ENCODE measurements at places on chromosomes 1 and 21.

- no peak for DNase-seq
Observed at GRCh38 chr1:84960371-84960770, 36.5 kb downstream of the MCOLN2 start.

- no peak for DNase-seq
Observed at GRCh38 chr1:74502858-74503257, 9.6 kb downstream of the LRRC53 start.

DNA sequence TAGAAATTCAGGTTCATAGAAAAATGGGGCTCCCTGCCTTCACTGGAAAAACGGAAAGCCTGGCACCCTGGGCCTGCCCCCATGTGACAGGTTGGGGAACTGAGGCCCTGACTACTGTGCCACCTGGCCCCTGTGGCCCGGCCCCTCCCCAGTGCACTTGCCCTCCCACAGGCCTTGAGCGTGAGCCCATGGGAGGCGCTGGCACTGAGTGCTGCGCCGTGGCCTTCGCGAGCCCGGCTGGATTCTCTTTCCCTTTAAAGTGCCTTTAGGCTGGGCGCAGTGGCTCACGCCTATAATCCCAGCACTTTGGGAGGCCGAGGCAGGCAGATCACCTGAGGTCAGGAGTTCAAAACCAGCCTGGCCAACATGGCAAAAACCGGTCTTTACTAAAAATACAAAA lies 45.7 kb downstream of the SLC37A1 start:
- no peak for DNase-seq

GRCh38 chr1:91609551-91609950 lies 108.9 kb downstream of the CDC7 start:
- DNase-seq = no peak

GRCh38 chr1:205449750-205450443 lies 5.9 kb downstream of the BLACAT1 start:
- no peak for DNase-seq

GRCh38 chr1:153536012-153536670 lies 350 bp upstream of the S100A6 start:
- DNase-seq = peak; percentile 45

DNA sequence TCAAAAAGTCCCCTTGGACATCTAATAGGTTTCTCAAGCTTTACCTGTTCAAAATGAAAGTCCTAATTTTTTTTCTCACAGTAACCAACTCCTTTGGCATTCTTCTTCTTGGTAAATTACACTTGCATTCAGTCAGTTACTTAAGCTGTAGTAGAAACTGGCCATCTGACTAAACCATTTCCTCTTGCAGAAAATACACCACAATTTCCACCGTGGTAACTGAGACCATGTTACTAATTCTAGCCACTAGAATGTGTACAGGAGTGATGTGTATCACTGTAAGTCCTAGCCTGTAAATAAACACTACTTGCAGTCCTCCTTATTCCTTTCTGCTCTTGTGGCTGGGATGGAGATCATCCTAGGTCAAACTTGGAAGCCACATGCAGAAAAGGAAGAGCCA lies 965.4 kb upstream of the TMPRSS15 start:
- no peak for DNase-seq

GRCh38 chr1:22132517-22133235 lies 10.2 kb downstream of the WNT4 start:
- no peak for DNase-seq

GRCh38 chr1:223733898-223734852 lies 21.8 kb downstream of the CAPN2 start:
- no peak for DNase-seq

- no peak for DNase-seq
Observed at GRCh38 chr1:182715531-182715930, 31.1 kb upstream of the RGS8 start.

GRCh38 chr1:16063226-16063829 lies 10.1 kb downstream of the FAM131C start:
- no peak for DNase-seq

GRCh38 chr1:20078171-20078651 lies 8.2 kb downstream of the PLA2G5 start:
- no peak for DNase-seq

- DNase-seq = no peak
Observed at GRCh38 chr1:151461694-151462093, 2.4 kb upstream of the POGZ start.

- no peak for DNase-seq
Observed at GRCh38 chr1:18922319-18922726, 20.0 kb upstream of the ALDH4A1 start.

- DNase-seq = no peak
Observed at GRCh38 chr1:168428063-168428731, 115.6 kb downstream of the XCL2 start.

GRCh38 chr1:9942399-9942938 lies 722 bp downstream of the LZIC start:
- DNase-seq = no peak

DNA sequence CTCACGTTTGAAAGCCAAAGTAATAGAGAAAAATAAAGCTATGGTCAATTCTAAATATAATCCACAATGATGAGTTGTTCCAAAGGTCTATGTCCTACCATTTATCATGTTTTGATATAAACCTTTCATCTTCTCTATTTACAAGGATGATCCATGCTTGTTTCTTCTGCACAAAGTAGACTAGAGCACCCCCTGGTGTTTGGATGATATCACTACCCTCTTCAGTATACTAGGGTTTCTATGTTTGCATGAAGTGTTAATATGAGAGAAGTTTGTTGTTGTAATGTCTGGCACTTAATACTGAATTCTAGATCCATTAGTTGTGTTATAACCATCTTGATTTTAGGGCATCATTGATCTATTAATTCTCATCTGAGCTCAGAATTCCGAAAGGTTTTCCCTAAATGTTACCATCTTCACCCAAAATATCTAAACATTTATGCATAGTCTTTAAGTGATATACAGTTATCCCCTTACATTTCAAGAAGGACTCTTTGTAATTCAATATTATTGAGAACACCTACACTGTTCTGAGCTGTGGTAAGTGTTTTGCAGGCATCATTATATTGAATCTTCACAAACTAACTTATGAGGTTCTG lies 21.1 kb downstream of the CLDN8 start:
- DNase-seq = no peak

DNA sequence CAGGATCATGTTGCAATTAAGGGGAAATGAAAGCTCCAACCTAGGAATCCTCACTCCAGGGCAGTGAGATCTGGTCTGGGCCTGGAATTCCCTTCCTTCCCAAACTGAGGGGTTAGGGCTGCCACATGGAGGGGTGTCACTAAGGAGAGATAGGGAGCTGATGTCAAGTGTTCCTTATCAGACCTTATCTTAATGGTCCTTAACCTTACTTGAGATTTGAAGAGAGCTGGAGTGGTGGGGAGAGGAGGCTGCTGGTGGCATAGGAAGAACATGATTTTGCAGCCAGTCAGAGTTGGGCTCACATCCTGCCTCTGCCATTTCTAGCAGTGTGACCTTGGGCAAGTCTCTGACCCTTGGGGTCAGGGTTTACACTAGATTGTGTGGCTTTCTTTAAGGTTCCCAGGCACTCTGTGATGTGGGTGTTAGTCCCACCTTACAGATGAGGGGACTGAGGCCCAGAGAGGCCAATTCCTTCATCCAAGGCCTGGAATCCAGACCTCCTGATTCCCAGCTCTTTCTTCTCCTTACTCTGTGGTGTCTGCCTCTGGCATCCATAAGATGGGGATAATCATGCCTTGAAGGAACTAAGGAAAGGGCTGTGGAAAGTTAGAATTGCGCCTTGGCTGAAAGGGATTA lies 56.3 kb upstream of the SYNC start:
- DNase-seq = no peak

DNA sequence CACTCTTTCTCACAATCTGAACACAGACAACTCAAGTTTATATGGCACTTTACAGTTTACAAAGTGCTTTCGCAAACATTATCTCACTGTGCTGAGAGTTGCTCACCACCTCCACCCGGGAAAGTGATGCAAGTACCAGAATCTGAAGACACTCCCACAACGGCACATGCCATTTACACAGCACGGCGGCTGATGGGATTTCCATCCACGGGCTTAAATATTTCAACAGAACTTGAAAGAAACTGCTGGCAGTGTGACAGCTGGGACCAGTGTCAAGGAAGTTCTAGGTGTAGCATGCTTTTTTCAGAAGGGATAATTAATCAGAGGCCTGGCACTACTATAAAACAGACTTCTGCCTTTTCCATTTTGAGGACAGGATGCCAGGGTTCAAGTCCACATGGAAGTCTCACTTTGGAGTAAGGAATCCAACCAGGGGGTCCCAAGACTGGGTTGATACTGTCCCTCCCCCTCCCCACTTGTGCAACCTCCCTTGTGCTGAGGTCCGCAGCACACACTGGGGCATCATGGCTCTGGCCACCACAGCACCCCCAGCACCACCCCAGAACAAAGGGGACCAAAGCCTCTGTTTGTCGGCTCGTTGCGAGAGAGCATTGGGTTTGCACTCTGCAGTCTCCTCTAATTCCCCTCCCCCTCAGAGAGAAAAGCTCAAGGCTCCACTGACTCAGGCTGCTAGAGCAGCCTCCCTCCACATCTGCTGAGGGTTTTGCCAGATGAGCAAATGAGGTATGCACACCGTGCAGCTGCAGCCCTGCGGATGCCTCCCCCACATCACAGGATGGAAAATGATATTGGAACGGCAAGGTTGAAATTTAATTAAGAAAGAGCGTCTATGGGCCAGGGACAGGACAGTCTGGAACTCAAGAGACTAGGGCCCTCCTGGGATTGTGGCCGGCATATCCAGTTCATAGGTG lies 154.9 kb downstream of the TGFBR3 start:
- no peak for DNase-seq

DNA sequence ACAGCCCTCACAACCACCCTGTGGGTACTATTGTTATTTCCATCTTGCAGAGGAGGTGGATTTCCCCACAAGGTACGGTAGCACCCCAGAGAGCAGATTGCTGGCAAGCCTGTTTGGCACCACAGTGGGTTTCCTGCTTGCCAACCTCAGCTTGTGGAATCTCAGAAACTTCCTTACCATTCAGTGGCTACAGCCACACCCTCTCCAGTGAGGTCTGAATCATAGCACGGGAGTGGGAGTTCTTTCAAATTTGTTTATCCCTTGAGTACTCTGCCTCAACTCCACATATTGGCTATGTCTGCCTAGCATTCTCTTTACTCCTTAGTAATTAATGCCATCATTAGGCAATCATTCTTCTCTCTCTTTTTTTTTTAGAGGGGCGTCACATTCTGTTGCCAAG lies 162.1 kb downstream of the PTPRU start:
- no peak for DNase-seq

DNA sequence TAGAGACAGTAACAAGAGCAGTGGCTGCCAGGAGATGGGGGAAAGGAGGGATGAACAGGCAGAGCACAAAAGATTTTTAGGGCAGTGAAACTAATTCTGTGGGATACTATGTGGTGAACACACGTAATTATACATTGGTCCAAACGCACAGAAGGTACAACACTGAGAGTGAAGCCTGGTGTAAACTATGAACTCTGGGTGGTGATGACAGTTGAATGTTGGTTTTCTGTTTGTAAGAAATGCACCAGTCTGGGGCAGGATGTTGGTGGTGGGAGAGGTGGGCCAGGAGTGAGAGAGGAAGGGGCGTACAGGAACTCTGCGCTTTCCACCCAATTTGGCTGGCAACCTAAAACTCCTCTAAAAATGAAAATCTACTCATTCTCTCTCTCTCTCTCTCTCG lies 50.2 kb upstream of the TIAM1 start:
- no peak for DNase-seq

DNA sequence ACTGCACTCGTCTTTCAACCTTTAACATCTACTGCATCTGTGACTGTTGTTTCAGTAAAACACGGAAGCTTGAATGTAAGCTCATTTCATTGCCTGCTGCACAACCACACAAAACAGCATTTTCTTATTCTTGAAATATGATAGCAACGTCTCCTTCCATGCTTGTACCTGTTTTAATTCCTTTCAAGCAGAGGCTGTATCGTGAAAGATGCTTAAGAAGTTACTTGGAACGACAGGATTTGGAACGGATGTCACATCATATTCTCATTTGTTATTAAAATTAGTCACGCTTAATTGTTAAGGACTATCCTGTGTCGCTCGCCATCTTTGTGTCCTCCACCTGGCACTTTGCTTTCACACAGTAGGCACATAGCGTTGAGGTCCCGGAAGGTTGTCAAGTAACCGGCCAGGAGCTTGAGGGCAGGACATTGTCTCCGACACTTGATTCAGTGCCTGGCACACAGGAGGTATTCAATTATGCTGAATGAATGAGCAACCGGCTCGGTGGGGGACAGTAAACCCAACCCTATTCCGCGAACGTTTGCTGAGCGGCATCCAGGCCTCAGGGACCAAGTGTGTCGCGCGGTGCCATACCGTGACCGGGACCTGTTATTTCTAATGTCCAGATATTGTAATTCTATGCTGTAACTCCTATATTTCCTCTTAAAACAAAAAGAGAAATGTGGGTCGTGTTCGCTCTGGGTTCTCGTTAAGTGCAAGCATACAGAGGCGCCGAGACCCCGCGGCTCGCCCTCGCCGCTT lies 499 bp upstream of the SH3GLB1 start:
- DNase-seq = no peak

DNA sequence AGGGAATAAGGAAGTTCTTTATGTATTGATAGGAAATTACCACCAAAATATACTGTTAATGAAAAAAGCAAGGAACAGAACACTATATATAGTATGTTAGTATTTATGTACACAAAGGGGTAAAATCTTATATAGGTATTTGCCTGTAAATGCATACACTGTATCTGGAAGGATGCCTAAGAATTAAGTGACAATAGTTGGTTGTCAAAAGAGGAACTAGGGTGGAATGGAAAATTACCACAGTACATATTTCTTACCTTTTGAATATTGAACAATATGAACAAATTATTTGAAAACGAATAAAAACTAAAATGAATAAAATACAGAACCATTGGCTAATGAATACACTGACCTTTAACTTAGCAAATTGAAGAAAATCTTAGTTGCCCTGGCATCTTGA lies 13.6 kb downstream of the ARPC5 start:
- no peak for DNase-seq

DNA sequence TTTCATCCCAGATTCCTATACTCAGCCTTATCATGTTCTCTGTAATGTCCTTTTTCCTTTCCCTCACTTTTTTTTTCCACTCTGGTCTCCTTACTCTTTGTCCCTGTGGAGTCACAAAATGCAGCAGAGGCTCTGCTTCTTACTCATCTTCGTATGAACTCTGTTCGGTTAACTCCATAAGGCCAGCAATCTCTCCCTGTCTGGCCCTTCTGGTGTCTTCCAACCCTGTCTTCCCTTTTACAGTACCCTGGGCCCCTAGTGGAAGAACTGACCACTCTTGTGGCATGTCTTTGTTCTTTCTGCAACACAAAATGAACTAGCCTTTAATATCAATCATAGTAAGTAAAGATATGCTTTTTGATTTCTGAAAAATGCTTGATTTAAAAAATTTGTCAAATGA lies 7.1 kb downstream of the CD101 start:
- DNase-seq = no peak

DNA sequence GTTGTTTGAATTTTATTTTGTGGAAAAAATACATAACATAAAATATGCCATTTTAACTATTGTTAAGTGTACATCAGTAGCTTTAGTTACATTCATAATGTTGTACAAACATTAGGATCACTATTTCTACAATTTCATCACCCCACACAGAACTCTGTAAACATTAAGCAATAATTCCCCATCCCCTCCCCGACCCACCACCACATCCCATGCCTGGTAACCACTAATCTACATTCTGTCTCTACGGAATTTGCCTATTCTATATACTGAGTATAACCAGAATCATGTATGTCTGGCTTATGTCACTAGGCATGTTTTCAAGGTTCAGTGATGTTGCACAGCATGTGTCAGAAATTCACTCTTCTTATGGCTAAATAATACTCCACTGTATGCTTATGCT lies 47.7 kb downstream of the CDC42BPA start:
- DNase-seq = no peak

GRCh38 chr1:169426174-169426705 lies 1.0 kb downstream of the CCDC181 start:
- no peak for DNase-seq

Data from activated naive CD4-positive, alpha-beta T cell (primary cell).